Glomerular endothelial cell (primary cell): ENCODE measurements at places on chromosomes 5 and 9. TPM values are rescaled to one million over a fixed set of nuclear protein-coding genes. Genes with fewer than 3 reads are reported as not detected.

FOXD4L6 gene
- total RNA-seq: not detected in 2 replicates

CCDC183 gene
- total RNA-seq: 0.41 and 0.48 TPM in 2 replicates

ICE1 gene
- total RNA-seq: 24.6 and 29.6 TPM in 2 replicates

GHR gene
- total RNA-seq: 0.35 and 1.8 TPM in 2 replicates

PCDHA1 gene
- total RNA-seq: 0.06 TPM in 1 of 2 replicates, not detected in the other

GRIA1 gene
- total RNA-seq: not detected in 2 replicates

NR2F1 gene
- total RNA-seq: 18.1 and 55.4 TPM in 2 replicates
